Activated CD4-positive, alpha-beta T cell treated with anti-CD3 and anti-CD28 coated beads, Interleukin-2, amount 50 U/mL, for 4 hours (primary cell): ENCODE measurements at places on chromosomes 11 and 22.

DNA sequence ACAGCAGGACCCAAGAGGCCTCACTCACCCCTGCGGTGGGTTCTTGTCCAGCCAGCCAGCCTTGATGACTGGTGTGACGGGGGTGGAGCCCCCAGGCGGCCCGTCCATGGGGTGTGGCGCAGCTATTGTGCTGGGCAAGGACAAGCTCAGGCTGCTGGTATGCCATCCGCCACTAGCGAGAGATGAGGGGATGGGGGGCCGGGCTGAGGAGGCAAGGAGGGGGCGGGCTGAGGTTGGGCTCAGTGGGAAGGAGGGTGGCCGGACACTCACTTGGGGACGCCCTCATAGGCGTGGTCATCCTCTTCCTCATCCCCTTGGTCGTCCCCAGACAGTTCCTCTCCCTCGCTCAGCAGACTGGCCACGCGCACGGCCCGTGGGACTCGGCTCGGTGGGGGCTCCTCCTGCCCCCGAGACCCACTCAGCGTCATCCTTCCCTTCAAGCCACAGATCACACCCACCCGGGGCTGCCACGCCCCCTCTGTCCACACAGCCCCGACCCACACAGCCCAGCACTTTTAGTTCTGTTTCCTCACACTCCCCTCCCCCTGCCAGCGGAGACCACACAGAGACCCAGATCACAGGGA is 38.0 kb upstream of the PDE2A start:
- DNase-seq, result no peak

DNA sequence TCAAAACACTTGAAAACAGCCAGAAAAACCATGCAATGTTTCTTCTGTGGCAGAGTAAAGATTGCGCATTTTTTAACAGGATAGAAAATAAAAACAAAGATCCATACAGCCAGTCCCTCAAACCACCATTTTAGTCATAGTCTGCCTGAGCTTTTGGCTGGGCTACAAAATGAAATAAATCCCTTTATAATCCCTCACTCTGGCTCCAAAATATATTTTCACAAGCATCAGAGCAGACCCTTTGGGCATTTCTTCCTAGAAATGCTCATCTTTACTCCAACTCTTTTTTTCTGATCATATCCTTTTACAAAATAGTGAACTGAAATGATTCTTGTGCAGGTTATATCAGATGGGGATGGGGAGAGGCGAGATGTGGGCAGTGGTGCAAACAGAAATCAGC is 31.8 kb upstream of the LMO2 start:
- no peak for DNase-seq

GRCh38 chr11:107757661-107758060 is 45.8 kb upstream of the SLN start:
- DNase-seq, result no peak

DNA sequence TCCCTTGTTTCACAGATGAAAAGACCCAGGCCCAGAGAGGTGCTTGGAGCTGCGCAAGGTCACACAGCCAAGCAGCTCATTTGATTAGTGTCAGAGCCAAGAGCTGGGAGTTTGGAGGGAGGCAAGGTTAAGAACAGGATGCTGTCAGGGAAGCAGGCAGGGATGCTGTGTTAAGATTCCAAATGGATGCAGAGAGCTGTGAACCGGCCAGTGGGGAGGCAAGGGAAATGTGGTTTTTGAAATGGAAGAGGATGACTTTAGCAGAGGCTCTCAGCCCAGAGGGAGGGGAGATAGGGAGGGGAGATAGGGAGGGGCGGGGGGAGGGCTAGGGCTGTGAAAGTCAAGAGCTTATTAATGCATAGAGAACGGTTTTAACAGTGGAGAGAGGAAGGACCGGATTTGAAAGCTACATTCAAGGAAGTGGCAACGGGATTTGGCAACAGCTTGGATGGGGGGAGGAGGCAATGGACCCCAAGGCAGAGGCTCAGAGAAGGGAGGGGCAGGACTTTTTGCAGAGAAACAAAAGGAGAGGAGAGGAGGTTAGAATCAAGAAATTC is 13.0 kb downstream of the RTN4RL2 start:
- no peak for DNase-seq

DNA sequence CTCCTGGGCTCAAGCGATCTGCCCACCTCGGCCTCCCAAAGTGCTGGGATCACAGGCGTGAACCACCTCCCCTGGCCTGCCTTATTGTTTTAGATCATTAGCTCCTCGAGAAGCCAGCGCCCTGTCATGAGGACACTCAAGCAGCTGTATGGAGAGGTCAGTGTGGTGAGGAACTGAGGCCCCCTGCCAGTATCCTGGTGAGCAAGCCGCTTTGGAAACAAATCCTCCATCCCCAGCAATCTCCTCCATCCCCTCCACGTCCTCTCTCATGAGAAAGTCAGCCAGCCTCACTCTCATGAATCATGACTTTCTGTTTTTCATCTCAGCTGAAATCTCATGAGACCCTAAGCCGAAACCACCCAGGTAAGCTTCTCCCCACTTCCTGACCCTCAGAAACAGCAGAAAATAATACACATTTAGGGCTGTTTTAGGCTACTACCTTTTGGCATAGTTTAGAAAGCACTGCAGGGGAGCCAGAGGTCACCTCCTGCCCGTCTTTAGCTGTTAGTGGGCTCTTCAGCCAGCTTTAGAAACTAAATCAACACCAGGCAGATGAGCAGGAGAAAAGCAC is 56.0 kb downstream of the CTTN start:
- DNase-seq, result no peak

DNA sequence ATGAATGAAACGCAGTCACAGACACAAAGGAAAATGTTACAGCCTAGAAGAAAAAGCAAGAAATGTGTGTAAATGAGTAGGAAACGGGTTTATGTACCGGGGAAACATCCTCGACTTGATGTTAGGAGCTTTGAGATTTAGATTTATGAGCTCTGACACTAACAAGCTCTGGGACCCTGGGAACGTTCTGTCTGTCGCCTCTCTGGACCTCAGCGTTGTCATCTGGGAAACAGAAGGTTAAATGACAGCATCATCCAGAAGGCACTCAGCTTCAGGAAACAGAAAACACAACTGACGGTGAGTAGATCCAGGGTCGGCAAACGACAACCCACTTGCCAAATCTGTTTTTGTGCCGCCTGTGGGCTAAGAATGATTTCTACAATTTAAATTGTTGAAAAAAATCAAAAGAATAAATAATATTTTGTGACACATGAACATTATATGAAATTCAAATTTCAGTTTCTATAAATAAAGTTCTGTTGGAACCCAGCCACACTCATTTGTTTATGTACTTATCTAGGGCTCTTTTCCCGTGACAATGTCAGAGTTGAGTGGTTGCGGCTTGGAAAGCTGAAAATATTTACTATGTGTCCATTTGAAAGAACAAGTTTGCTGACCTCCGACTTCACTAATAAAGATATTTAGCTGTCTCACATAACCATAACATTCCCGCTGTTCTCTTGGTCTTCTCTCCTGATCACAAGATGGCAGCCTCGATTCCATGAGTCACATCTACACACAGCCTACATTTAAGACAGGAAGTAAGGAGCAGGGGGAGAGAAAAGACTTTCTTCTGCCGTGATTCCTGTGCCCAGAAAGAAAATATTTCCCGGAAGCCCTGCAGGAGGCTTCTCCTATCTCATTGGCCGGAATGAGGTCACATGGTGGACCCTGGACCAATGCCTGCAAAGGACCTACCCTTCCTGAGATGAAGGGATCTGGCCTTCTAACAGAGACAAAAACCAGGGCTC is 47.1 kb upstream of the SYT13 start:
- no peak for DNase-seq

DNA sequence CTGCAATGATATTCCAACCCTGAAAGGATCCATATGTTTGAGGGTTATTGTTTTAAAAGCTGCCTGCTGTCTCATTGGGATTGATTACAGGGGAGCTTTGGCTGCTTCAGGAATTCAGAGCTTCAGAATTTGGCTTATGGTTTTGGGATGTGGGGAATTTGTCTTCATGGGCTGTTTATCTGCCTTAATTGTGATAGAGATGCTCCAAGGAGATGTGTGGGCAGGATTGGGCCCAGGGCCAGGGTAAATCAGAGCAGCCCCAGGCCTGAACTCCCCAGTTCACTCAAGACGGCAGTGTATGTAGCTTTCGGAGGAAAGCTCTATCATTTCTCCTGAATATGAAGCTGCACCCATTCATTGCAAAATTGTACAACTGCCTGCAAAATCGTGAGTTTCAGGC is 88.5 kb downstream of the ALX4 start:
- no peak for DNase-seq

- no peak for DNase-seq
These were observed 86.5 kb downstream of the ANO3 start for GRCh38 chr11:26418386-26418912.

DNA sequence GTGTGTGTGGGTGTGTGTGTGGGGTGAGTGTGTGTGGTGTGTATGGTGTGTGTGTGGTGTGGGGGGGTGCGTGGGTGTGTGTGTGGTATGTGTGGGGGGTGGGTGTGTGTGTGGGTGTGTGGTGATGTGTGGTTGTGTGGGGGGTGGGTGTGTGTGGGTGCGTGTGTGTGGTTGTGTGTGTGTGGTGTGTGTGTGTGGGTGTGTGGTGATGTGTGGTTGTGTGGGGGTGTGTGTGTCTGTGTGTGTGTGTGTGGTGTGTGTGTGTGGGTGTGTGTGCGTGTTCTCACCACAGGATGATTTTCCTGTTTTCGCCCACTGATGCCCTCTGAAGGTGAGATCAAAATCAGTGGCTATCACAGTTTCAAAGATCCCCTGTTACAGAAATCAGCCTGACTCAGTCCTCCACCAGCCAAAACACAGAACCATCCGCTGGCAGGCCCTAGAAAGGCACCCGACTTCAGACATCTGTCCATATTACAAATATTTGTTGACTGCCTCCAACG is 24.7 kb downstream of the CPT1A start:
- peak; percentile 38 for DNase-seq

- DNase-seq, result no peak
These were observed 500.5 kb downstream of the FAM181B start for GRCh38 chr11:82233201-82233600.

DNA sequence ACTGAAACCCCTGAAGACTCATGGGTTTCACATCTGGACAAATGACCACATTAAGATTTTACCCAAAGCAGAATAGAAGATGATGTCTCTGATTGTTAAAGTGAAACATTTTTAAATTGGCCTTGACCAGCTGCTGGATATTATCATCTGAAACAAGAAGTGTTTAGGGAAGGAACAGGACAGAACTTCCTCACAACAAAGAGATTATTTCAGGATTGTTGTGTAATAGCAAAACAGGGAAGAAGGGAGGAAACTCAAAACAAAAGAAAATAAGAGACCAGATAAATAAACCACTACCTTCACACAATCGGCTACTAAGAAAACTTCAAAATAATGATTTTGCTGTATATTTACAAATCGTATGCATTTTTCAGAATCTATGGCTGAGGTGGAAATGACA is 319.2 kb upstream of the API5 start:
- DNase-seq, result no peak

- DNase-seq, result no peak
These were observed 40.1 kb upstream of the CARD18 start for GRCh38 chr11:105179542-105180278.
